Erythroblast (primary cell): ENCODE measurements at places on chromosomes 2 and 18.

GRCh38 chr2:113164930-113165585, 8.7 kb upstream of the PSD4 start:
- no peak for DNase-seq

DNA sequence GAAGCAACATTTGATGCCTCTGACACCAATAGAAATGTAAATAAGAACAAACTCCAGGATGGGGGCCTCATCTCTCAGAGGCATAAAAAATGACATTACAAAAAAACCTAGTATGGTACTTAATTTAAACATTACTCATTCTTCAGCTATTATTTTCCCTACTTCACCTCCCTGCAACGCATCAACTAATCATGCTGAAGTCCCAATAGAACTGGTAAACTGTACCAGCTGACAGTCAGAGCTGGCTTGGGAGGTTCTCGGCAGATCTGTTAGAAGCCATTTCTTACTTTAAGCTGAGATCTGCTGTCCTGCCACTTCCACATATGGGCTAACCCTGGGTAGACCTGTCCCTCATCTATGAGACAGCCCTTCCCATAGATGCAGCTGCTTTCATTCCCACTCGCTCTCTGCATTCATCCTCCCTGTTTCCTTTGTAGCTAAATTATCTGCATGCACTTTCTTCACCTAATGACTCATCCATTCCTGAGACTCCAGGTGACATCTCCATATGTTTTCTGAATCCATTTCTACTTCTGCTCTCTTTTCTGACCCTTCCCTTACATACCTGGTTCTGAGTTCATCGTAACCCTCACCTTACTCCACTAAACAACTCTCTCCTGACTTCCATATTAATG, 108.1 kb downstream of the AOX1 start:
- DNase-seq: no peak

DNA sequence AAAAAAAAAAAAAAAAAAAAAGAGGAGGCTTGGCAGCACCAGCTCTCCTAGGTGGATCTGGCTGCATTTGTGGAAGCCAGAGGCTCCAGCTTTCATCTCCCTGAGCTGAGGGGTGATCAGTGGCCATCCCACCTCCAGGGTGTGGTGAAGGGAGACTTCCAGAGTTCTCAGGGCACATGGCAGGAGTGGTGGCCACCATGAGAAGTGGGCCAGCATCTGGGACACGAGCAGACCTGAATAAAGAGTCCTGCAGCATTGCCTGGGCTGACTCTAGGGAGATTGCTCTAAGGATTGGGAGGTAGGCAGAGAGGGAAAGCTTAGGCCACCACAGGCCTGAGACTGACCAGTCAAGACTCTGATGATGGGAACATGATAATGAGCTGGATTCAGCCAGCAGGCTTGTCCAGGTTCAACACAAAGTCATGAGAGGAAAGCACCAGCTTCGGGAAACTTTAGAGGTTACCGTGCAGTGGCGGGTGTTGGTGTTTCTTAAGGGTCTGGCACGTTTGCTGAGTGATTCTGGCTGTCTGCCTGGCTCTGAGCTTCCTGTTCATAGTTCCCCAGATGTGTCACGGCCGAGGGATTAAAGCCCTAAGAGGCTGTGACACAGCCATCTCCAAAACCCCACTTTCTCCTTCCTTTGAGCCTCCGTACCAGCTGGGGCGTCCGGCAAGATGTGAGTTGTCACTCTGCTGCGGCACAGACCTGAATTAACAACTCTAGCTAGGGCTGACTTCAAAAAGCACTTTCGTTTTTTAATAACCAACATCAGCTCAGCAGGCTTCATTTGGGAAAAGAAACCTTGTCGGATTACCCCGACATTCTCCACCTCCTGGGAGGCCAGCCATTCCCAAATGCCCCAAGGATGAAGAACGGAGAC, 38.3 kb upstream of the IL1R1 start:
- no peak for DNase-seq

- DNase-seq: no peak
Observed at GRCh38 chr18:75783566-75784281, 356.2 kb upstream of the SMIM21 start.

DNA sequence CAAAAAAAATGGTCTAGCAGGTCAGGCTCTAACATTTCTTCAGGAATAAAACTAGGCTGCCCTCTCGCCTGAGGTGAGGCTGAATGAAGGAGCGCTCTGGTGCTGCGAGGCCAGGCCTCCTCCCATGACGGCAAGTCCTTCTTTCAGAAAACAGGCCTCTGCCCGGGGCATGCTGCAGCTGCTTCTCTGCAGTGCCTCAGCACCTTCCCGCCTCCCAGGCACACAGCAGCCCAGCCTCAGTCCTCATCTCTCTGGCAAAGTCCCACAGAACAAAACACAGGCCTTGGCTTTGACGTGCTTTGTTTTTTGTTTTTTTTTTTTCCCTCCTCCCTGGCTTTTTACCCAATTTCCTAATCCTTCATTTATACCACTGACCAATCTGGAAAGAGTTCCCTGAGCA, 74.8 kb downstream of the BCL11A start:
- no peak for DNase-seq

GRCh38 chr2:146950911-146951310, 893.9 kb upstream of the ACVR2A start:
- DNase-seq: no peak

GRCh38 chr2:17035010-17035409, 369.4 kb upstream of the CYRIA start:
- no peak for DNase-seq

DNA sequence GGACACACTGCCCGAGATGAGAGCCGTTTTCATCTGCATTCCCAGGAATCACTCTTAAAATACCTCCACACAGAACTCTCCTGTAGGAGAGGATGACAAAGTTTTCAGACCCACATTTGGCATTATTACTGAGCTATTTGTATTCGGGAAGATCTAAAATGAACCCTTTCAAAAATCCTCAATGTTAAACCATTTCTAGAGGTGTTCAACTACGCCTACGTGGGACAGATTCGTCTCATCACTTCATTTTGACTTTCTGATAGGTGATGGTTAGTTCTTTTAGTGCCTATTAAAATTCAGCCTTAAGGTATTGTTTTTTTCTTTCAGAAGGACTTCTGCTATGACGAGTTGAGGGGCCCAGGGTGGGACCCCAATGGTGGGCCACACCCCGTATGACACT, 71.4 kb upstream of the MGAT4A start:
- no peak for DNase-seq

GRCh38 chr2:40259900-40260299, 192.0 kb downstream of the SLC8A1 start:
- no peak for DNase-seq

DNA sequence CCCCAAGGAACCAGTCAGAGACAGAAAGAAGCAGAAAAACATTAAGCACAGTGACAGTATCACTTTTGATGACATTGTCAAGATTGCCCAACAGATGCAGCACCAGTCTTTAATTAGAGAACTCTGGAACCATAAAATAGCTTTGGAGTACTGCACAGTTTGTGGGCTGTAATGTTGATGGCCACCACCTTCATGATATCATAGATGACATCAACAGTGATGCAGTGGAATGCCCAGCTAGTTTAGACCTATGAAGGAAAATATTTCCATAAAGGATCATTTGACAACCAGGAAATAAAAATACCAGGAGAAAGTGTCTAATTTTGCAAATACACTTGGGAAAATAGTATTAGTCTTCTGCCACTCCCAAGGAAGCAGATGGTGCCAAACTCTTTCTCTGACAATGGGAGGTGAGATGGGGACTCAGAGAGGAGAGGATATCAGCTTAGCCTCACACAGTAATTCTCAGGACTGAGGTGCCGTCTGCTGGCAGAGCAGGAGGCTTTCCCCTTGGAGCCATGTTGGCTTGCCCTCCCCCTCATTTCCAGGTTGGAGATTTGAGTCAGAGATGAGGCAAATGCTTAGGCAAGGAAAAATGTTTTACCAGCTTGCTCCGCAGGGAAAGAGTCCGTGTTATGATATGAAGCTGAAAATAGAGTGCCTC, 107.5 kb upstream of the CELF4 start:
- no peak for DNase-seq
